ENCODE measurements at places on chromosomes 4 and X.

- DNase-seq: no peak
Observed at GRCh38 chr4:179880756-179881155, 2362.4 kb upstream of the TENM3 start.

DNA sequence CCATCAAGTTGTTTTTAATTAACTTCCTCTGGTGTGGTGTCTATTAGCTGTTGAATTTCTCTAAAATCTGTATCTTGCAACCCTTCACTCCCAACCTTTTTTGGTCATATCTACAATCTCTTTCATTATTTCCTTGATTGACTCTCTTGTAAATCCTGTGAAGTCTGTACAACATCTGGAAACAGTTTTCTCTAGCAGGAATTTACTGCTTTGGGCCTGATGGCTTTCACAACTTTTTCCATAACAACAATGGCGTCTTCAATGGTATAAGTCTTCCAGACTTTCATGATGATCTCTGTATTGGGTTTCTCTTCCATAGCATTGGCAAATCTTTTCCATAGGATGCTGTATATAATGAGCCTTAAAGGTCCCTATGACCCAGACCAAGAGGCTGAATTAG, 49.0 kb downstream of the TBC1D19 start:
- no peak for DNase-seq

DNA sequence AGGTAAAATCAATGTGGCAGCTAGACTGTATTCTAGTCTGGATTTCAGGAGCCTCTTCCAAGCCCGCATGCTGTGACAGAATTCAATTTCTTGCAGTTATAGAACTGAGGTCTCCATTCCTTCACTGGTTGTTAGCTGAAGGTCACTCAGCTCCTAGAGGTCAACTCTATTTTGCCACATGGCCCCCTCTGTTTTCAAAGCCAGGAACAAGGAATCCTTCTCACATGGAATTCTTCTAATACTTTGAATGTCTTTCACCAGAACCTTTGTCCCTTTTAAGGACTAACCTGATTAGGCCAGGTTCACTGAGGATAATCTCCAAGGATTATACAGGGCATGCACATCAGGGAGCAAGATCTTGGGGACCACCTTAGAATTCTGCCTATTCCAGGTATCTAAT, 23.4 kb upstream of the MMRN1 start:
- no peak for DNase-seq

GRCh38 chr4:17812125-17812524, 1.3 kb downstream of the NCAPG start:
- no peak for DNase-seq

DNA sequence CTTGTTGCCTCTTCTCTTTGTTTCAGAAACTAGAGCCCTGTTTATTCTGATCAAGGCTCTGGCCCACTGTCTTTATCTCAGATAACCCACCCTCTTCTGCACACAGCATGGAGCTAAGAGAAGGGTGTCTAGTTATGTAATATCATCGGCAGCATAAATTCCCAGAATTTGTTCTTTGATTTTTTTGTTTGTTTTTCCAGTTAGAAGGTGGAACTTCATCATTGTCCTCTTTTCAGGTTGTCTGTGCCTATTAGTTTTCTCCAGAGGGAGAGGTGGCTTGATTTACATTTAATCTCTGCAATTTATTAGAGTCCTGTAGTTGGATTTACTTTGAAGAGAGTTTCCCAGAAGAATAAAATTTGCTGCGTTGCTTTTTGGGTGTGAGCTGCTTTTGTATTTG, 15.2 kb upstream of the F11 start:
- DNase-seq: no peak

DNA sequence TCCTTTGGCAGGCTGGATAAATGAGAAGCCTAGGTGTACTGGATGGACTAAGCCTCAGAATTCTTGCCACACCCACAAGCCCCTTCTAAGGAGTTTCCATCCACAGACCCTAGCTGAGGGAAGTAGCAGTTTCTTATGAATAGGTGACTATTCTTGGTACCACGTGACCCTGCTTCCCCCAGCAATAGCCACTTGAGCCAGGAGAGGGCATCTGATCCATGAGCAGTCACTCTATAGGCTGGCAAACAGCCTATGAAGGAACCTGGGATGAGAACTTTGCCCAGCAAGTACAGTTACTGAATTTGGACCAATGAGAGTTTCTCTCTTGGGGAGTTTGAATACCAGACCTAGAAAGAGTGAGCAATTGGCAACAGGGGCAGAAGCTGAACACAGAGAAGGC, 84.0 kb downstream of the RTL9 start:
- DNase-seq: no peak

DNA sequence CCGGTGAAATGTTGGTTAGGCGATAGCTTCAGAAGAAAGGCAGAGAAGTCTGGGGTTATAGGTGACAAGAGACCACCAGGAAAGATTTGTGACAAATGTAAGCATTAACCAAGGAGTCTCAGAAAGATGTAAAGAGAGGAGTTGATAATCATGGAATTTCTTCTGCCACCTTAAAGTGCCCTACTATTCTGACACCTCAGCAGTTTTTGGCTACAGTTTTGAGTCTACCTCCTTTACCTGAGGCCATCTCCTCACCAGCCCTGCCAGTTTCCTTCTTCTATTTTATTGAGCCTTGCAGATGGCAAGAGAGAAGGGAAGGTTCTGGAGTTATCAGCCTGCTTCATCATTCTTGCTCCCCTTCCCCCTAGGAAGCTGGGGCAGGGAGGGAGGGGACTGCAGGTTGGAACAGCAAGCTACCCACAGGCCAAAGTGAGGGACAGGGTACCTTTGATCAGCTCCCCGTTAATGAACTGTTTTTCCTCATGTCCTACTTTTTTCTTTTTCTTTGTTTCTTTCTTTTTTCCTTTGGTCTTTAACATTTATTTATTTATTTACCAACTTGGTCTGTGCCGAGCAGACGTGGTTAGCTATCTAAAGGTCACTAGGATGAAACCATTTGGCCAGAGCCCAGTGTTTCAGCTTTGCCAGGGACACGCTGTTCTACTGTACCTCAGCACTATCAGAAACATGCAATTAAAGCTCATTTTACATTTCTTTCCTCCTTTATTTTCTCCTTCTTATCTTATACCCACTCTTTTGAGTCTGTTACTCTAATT, 438.7 kb upstream of the AR start:
- no peak for DNase-seq

DNA sequence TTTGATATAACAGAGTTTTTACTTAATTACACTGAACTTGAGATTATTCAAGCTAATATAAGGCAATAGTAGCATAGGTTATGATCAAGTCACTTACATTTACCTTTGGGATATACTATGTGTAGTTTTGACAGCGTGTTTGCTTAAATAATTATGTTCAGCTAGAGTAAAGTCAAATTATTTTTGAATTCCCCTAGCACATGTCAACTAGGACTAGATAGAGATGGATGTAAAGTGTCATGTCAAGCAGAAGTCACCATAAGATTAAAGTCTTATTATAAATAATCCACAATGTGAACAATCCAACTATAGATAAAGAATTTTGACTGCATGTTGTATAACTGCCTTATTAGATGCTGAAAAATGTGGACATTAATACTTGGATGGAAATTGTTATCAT, 665.2 kb downstream of the GRID2 start:
- no peak for DNase-seq

GRCh38 chr4:175166020-175166419, 247.9 kb downstream of the ADAM29 start:
- DNase-seq: no peak

DNA sequence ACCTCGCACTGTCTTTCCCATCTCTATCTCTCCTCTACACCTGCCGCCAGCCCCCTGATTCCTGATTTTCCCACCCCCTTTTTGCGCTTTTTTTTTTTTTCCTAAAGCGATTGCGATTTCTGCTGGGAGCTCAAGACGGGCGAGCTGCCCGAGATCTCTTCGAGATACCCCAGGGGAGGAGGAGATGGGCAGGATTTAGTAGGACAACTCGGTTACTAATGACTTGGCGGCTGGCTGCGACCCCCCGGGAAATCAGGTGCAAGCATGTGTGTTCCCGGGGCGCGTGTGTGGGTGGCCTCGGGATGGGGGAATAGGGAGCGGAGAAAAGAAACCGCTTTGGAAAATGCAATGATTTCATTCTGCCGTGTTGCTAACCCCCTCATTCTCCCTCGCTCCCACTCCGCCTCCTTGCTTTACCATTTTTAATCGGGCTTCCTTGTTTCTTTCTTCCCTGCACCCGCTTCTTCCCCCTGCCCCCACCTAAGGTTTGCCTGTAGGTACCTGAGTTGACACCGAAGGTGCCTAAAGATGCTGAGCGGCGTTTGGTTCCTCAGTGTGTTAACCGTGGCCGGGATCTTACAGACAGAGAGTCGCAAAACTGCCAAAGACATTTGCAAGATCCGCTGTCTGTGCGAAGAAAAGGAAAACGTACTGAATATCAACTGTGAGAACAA, 4.4 kb downstream of the SLITRK2 start:
- DNase-seq: no peak

DNA sequence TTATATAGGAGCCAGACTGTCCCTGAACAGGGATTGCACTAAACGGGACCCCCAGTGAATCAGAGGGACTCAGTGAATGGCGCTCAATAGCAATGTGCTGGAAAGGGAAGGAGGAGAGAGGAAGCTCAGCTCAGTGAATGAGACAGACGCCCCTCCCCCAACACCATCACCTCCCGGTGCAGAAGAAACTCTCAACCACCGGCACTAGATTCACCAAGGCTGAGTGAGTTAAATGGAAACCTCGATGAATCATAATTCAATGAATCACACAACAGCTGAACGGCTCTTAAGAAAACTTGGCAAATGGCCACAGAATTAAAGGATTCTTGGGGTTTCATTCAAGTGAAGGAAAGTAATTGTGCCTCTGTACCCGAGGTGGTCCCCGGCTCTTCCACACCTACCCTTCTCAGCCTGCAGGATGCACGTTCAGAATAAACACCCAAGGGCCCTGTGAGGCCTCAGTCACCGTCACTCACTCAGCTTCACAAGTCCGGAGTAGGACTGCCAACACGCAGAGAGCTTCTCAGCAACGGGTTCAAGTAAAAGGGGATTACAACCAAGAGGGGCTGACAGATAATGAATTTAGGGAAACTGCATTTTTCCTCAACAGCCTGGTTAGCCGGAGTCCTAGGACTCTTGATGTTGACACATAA, 29.3 kb downstream of the CRMP1 start:
- no peak for DNase-seq

DNA sequence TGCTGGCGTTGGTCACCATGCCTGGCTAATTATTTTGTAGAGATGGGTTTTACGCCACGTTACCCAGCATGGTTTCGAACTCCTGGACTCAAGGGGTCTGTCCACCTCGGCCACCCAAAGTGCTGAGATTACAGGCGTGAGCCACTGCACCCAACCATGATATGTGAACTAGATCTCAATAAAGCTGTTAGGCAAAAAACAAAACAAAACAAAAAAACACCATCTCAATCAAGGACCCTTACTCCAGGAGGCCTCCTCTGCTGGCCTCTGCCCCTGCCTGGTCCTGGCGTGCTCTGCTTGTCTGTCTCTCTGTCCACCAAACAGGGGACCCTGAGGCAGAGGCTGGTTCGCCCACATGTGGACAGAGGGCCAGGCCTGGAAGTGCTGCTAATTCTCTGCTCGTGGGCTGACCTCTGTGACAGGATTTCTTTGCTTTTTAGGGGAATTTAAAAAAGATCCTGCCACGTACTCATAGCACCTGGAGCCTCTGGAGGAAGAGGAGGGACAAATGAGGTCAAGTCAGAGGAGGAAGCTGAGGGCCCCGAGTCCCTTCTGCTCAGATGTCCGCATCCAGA, 32.7 kb upstream of the WFS1 start:
- DNase-seq: no peak

DNA sequence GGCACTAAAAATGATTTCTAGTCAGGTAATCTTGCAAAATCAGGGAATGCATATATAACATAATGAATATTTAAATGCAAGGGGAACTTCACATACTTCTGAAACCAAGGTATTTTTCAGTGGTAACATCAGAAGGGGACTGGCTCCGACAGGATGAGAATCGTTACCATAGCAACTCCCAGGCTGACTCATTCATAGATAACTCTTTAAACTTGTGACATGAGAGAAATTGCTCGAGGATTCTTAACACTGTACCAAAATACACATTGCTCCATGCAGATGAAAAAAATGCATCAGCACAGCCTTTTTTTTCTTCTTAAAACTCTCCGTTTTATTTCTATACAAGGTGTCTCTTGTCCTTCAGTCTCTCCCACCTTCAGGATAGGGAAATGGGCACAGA, 114.3 kb downstream of the GABRB1 start:
- DNase-seq: no peak

DNA sequence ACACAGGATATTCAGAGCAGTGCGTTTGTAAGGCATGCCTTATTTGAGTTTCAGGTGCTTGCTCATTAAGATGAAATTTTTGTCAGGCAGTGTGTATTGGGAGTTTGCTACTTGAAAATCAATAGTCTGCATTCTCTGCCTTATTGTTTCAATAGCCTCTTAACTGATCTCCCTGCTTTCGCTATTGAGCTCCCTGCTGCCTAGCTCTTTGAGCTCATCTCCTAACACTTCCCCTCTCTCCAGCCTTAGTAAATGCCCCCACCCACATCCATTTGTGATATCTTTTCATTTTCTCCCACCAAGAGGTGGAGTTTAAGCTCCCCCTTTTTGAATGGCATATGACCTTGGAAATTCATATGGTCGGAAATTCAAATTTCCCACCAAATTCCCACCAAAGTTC, 256.6 kb downstream of the IL1RAPL1 start:
- DNase-seq: no peak

DNA sequence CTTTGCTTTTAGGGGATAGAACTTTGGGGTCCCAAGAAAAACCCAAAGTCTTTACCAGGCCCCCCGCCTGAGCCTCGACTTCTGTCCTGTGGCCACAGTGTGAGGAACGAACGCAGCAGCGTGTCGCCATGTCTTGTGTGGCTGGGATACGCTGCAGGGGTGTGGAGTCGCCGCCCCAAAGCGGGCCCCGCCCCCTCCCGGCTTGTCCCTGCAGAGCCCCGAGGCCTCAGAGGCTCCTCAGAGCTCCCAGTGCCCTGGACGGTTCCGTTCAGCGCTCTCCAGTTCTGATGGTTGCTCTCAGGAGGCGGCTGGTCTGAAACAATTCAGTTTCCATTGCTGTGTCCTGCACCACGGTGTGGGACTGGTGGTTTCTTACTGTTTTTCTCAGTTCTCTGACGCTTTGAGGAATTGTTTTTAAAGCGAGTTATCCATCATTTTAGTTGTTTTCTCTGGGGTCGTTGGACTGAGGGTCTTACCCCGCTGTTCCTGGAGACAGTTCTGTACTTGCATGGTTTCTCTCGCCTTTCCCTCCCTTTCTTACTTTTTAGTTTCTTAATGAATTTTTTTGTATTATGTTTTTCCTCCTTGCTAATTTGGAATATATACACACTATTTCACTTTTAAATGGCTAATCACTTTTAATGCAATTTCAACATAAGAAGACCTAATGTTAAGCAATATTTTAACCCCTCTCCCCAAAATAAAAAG, 1.6 kb upstream of the IDUA start:
- DNase-seq: no peak

GRCh38 chr4:45477311-45477733, 646.5 kb downstream of the GABRG1 start:
- no peak for DNase-seq

GRCh38 chr4:1407657-1408333, 1.6 kb upstream of the NKX1-1 start:
- DNase-seq: no peak

GRCh38 chrX:97167333-97167732, 283.6 kb downstream of the RPA4 start:
- no peak for DNase-seq

GRCh38 chr4:834368-835147, 8.6 kb upstream of the CPLX1 start:
- no peak for DNase-seq

Data from stimulated activated CD8-positive, alpha-beta memory T cell treated with anti-CD3 and anti-CD28 coated beads, Interleukin-4, amount 100 ng/mL, for 4 hours (primary cell).